Lower leg skin (tissue), 4 donors: ENCODE measurements at places on chromosomes 11 and 22. TPM values are rescaled to one million over a fixed set of nuclear protein-coding genes. Genes with fewer than 3 reads are reported as not detected.

The APLP2 gene
- 125 TPM for total RNA-seq

The TRIM51 gene
- not detected for total RNA-seq

The OR8A1 gene
- total RNA-seq: not detected

DNA sequence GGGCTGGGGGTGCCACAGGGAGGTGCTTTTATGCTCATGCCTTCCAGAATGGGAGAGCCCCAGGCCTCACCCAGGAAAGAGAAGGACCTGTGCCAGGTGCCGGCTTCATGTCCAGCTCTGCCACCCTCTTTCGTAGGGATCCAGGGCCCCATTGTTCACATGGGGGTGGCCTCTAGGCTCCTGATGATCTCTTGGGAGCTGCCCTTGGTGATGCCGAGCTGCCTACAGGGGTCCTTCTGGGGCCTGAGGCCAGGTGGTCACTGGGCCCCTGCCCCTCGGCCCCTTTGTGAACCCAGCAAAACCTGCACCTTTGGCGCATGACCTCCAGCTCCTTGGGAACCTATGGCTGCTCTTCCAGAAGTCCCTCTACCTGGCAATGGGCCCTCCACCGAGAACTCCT, 41.4 kb upstream of the SMIM38 start:
- DNase-seq: no peak

DNA sequence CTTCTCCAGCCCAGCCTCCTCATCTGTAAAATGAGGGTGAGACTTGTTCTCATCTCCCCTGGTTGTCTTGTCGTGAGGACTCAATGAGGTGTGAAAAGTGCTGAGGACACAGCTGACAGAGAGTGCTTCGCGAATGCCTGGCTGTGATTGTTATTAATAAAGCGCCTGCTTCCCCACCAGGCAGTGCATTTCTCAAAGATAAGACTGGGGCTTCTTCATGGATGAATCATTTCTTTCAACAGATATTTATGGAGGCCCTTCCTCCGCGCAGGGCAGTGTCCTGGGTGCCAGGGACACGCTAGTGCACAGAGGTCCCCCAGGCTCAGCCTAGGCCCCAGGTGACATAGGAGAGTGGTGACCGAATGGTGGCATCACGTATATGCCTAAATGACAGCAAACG, 34.3 kb upstream of the SHISAL1 start:
- no peak for DNase-seq

DNA sequence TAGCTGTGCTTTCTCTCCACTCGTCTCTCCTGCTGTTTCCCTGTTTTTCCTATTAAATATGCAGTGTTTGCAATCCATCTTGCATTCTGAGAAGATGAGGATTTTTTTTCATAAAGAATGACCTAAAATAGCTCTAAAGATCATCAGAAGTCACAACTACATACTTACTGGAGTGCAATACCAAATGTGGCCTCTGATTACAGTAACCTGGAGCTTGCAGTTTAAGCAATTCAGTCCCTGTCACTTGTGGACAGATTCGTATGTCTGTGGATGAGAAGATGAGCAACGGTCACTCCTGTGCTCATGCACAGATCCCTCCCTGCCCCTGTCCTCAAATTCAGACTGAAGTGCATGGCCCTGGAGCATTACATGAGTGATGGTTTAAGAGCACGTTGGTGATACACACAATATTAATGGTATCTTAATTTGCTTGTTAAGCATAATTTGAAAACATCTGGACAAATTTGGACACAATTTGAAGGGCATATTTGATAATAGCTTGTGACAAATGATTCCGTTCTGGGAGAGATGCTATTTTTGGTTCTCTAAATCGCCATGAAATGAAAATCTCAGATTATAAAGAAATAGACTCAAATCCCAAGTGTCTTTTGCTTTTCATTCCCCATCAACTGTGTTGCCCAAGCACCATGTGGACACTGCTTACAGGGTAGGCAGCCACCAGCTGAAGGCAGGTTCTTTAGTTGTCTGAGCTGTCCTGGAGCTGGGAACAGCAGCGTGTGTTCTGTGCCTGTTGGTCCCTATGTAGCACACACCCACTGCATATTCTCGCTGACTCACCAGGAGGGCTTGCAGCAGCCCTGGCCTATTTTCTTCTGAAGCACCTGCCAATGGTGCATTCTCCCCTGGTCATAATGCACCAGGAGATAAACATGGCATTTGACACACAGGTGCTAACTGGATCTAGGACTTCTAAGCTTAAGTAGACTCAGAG, 32.6 kb upstream of the PRAME start:
- peak; percentile 68 for DNase-seq

DNA sequence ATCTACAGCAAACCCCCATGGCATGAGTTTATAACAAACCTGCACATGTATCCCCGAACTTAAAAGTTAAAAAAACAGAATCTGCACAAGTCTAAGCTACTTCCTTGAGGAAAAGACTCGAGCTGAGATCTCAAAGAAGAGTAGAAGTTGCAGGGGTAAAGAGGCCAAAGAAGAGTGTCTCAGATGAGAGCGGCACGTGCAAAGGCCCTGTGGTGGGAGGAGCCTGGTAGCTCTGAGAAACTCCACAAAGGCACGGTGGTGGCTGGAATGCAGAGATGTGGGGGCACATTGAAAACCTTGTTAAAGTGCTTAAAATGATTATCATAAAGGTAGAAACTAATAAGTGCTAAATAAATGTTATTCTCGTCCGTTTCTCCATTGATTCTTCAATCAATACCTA, 103.2 kb upstream of the GRK3 start:
- DNase-seq: no peak

GRCh38 chr11:45593992-45594391, 71.4 kb downstream of the CHST1 start:
- DNase-seq: no peak

GRCh38 chr11:114058026-114058706, 1.3 kb upstream of the ZBTB16 start:
- DNase-seq: no peak

DNA sequence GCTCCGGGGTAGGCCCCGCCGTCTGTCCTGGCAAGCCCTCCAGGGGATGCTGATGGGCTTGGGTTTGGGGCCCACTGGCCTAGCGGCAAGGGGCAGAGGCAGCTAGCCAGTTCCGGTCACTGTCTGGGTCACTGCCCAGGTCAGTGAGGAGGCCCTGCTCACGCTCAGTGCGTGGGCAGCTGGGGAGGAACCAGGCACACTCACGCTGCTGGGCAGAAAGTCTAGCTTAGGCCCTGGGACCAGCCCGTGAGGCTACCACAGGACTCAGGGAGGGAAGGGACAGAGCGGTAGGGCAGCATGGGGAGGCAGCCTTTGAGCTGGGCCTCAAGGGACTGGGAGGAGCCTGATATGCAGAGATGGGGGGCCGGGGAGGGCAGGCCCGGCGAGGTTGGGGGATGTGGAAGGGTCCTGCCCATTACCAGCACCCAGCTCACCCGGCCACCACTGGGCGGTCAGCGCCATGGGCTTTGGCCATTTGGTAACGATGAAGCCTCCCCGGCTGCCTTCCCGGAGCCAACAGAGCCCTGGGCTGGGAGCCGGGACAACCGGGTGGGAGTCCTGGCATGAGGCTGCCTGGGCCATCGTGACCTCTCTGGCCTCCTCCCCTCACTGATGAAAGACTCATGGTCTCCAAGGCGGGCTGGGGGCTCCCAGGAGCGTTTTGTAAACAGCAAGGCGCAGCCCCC, 14.2 kb downstream of the SHISAL1 start:
- DNase-seq: no peak

DNA sequence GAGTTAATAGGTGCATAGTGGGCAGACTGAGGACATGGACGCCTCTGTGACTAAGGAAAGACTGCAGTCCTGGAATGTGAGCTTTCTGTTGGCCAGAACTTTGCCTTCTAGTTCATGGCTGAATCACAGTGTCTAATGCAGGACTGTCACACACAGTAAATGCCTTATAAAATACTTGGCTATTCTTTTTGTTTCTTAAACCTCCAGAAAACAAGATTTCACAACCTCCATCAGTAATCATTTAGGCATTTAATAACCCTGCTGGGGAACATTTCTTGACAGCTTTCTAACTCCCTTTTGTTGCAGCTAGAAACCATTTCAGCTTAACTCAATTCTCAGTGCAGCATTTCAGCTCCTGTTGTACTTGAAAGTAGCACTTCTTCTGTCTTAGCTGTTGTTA, 335.8 kb upstream of the DDI1 start:
- DNase-seq: peak; percentile 39
